Hypothalamus (tissue), 51 donors: ENCODE measurements at places on chromosomes 12 and 14.

GRCh38 chr14:105068818-105069217 lies 3.6 kb upstream of the GPR132 start:
- DNase-seq, result no peak

DNA sequence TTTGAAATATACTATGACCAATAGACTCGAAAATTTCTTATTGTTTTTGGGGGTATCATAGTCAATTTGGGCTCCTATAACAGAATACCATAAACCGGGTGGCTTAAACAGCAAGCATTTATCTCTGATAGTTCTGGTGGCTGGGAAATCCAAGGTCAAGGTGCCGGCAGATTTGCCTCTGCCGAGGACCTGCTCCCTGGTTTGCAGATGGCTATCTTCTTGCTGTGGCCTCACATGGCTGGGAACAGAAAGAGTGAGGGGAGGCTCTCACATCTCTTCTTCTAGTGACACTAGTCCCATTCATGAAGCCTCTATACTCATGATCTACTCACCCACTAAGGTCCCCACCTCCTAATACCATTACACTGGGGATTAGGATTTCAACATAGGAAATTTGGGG lies 70.7 kb downstream of the BORCS5 start:
- no peak for DNase-seq

DNA sequence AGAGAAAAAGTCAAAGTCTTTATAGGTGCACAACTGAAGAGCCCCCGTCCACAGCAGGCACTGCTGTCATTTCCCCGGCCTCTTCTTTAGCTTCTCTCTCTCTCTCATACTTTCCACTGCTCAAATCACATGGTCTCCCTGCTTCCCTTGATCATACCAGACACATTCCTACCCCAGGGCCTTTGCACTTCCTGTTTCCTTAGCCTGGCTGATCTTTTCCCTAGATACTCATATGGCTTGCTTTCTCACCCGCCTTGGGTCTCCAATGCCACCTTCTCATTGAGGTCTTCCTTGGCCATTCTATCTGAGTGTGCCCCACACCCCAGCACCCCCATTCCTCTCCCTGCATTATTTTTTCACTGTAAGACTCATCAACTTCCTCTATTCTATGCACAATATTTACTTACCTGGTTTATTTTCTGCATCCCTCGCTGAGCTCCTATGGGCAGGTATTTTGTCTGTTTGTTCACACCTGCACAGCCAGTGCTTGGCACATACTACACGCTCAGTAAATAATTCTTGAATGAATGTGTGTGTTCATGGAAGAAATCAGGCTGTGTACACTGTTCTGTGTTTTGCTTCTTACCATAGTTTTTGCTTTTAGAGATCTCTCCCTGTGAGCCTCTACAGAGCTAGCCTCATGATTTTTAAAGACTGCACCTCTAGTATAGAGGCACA lies 31.9 kb downstream of the SERPINA1 start:
- DNase-seq, result no peak

DNA sequence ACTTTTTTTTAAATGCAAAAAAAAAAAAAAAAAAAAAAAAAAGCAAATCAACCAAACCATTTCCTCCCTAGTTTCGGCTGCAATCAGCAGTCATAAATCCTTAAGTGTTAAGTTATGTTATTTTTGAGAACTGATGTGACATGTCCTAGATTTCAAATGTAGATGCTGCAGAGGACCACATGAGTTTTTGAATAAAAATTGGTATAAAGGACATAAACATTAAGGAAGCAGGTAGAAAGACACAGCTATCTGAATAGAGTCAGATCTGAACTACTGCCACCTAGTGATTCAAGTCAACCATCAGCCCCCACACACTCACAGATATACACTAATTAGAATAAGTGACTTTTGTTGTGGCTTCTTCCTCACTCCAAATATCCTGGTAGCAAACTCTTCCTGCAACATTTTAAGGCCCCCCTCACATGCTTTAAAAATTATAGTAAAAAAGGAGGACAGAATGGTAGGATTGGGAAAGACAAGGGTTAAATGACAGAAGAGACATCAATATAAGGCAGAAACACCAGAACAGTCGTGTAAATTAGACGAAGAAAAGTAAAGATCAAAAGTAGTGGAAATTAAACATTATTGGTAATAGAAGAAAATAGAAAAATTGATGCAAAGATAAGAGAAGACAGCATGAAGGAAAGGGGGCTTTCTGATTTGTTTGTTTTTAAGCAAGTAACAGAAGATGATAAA lies 394.5 kb upstream of the ATP2B1 start:
- DNase-seq, result no peak

GRCh38 chr12:87848248-87848868 lies 180.8 kb downstream of the C12orf50 start:
- no peak for DNase-seq

GRCh38 chr14:75880512-75880911 lies 101.3 kb downstream of the TGFB3 start:
- DNase-seq, result no peak

- DNase-seq, result no peak
These were observed 10.8 kb downstream of the NAV3 start for GRCh38 chr12:77841521-77841920.
